ENCODE measurements at places on chromosomes 16 and 17. TPM values are rescaled to one million over a fixed set of nuclear protein-coding genes. Genes with fewer than 3 reads are reported as not detected.

The CDR2L gene
- 13.0 TPM for polyA plus RNA-seq

The NOG gene
- 4.9 TPM for polyA plus RNA-seq

The TLCD2 gene
- polyA plus RNA-seq = 0.22 TPM

The USH1G gene
- not detected for polyA plus RNA-seq

The HBQ1 gene
- 2.3 TPM for polyA plus RNA-seq

The CCR7 gene
- polyA plus RNA-seq = not detected

The LRRC75A gene
- polyA plus RNA-seq = not detected

The EEF2KMT gene
- polyA plus RNA-seq = 4.1 TPM

The FBXW10B gene
- polyA plus RNA-seq = 0.97 TPM

The VASN gene
- polyA plus RNA-seq = 0.11 TPM

The KIF18B gene
- not detected for polyA plus RNA-seq

The CLDN9 gene
- polyA plus RNA-seq = not detected
